Stimulated activated CD4-positive, alpha-beta T cell treated with anti-CD3 and anti-CD28 coated beads, Interleukin-4, amount 100 ng/mL, for 48 hours (primary cell): ENCODE measurements at places on chromosomes 2 and 18.

GRCh38 chr18:21315741-21316197 lies 73.7 kb downstream of the GREB1L start:
- no peak for DNase-seq

DNA sequence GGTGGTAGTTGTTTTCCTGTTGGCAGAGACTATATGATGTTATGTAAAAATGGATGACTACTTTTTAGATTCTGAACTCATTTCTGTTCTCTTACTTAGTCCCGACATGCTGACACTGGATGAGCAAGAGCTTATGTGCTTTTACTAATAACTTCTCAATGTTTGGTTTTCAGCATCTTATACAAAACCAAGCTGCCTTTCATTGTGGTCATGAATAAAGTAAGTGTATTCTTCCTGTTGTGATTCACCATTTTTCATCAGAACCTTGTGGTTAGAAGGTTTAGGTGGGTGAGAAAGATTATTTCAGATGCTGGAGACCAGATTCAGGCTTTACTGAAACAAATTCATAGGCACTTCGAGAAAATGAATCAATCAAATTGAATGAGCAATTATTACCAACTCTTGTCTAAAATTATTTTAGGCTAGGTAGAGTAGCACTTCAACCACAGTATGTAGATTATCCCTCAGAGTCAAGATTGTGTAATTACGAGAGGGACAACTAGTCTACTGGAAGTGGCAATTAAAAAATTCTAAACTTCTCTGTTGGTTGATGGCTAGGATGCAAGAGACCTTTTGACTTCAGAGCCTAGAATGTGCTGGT lies 9.3 kb downstream of the GPN1 start:
- DNase-seq: no peak

- DNase-seq: no peak
Measured at GRCh38 chr2:170253721-170254230, 75.8 kb downstream of the MYO3B start.

DNA sequence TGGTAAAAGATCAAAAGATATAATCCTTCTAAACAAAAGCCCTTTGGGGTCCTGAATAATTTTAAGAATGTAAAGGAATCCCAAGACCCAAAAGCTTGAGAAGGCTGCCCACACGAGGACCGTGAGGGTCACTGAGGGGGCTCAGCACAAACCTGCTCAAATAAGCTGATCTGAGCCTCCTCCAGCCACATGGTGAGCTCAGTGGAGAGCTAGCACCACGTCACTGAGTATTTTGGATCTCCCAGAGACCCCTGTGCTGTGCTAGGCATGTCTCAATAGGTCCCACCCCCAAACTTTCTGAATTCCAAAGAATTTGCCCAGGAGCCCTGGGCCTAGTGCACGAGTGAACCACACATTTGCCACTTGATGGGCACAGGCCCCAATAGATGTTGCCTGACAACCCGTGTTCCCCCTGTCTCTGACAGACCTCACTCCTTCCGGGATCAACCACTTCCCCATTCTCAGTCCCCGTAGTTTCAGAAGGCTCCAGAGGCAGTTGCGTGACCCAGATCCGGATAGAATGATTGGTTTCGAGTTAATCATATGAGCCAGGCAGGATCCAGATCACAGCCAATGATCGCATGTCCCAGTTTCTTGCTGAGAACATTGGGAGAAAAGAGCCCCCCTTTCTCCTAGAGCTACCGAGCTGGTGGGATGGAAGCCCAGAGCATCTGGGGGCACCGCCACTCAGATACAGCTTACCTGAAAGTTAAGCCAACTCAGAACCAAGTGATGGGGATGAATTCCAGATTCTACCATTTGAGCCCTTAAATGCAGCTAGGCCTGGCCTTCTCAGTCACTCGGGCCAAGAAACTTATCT lies 203.8 kb downstream of the TNS1 start:
- no peak for DNase-seq

DNA sequence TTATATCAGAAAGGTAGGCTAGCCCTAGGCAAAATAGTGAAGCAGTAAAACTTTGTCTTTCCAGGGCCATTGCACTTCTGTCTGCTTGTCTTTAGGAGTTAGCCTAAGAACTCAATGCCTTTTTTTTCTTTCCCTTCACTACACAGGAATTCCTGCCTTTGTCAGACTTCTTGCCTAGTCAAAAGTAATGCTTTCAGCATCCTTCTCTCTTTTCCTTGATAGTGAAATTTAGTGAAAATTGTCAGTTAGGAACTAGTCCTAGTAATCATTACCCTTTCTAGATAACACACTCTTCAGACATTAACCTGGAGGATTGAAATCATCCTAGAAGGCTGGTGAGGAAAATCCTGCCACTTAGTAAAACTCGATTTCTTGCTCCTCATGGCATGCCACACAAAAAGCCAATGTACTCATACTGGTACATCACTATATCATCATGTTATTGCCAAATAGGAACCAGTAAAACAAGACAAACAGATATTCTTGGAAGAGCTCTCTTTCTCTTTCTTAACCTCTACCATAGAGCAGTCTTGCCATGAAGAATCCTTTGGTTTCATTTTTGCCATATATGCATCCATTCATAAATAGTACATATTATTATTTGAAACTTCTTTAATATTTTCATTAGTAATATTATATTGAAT lies 320.5 kb downstream of the CTNNA2 start:
- DNase-seq: no peak

DNA sequence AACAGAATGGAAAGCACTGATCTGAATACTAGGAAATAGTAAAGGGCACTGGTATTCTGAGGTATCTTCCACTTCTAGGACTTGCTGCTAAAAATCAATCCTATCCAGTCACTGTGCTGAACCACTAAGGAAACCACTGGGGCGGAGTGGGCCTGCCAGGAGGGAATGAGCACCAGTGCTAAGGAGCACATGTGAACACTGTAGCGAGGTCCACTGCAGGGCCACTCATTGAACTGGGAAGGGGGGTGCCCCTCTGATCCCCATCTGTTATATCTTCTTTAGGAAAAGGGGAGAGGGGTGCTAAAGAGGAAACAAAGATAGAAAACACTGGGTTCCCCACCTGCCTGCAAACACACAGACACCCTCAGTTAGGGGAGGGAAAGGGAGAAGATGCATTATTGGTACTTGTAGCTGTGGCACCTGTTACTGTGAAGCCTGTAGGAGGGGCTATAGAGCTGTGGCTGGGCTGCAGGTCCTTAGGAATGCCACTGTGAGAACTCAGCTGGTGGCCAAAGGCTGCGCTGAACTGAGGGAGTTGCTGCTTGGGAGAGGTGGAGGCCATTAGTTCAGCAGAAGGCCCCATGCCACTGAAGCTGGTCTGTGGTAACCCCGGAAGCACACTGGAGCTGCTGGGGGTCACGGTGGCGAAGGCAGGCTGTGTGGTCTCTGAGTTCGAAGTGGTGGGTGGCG lies 81.8 kb downstream of the INO80D start:
- DNase-seq: peak; percentile 7

DNA sequence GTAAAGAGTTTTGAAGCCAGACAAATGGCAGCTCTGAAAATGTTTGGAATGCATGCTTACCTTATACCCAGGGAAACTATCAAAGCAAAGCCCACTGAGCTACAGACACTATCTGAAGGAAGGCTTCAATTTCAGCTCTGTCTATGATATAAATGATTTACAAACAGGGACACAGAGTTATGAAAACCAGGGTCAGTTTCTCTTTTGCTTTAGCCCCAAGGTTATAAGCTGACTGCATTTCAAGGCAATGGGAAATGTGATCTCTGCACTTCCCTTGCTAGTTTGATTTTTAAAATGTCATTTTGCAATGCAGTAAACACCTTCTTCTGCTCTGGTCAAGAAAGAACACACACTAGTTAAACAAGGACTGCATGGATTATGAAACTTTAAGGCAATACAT lies 65.2 kb upstream of the CCDC195 start:
- DNase-seq: no peak

DNA sequence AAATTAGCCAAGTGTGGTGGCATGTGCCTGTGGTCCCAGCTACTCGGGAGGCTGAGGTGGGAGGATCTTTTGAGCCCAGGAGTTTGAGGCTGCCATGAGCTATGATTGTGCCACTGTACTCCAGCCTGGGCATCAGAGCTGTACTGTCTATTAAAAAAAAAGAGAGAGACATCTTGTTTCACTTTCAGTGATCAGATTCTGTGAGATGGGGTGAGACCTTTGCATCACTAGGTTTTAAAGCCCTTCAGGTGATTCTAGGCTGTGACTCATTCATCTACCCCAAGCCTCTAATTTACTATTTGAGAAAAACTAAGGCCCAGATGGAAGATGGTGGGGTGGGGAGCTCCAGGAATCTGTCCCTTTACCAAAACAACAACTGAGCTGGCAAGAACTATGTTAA lies 7.1 kb downstream of the C2orf92 start:
- DNase-seq: no peak

- DNase-seq: no peak
Measured at GRCh38 chr2:202066875-202067274, 6.2 kb upstream of the KIAA2012 start.

DNA sequence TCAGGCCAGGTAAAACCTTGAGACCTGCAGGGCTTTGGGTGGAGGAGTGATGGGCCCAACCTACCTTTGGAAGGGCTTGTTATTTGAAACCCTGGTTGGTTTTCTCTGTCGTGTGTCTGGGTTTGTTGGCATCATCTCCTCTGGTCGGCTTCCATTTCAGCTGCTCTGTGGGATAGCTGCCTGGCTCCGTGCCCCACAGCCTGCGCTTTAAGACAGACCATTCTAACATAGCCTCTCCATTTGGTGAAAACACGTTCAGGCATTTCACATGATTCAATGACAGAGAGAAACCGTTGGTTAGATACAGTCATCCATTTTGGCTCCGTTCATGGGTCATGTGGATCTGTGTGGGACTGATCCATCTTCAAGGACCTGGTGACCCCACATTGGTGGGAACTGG lies 37.0 kb upstream of the LYPD6B start:
- DNase-seq: no peak

DNA sequence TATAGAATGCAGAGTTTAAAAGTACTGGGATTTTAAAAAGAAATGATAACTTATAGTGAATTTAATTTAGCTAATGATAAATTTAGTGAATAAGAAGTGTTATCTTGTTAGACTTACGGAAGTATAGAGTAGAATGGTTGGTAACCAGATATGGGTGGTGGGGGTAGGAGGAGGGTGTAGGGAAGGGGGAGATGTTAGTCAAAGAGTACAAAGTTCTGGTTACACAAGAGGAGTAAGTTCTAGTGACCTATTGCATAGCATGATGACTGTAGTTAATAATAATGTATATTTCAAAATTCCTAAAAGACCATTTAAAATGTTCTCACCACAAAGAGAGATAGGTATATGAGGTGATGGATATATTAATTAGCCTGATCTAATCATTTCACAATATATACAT lies 184.8 kb upstream of the STON1 start:
- no peak for DNase-seq

- no peak for DNase-seq
Measured at GRCh38 chr18:41751161-41751560, 203.9 kb upstream of the PIK3C3 start.

DNA sequence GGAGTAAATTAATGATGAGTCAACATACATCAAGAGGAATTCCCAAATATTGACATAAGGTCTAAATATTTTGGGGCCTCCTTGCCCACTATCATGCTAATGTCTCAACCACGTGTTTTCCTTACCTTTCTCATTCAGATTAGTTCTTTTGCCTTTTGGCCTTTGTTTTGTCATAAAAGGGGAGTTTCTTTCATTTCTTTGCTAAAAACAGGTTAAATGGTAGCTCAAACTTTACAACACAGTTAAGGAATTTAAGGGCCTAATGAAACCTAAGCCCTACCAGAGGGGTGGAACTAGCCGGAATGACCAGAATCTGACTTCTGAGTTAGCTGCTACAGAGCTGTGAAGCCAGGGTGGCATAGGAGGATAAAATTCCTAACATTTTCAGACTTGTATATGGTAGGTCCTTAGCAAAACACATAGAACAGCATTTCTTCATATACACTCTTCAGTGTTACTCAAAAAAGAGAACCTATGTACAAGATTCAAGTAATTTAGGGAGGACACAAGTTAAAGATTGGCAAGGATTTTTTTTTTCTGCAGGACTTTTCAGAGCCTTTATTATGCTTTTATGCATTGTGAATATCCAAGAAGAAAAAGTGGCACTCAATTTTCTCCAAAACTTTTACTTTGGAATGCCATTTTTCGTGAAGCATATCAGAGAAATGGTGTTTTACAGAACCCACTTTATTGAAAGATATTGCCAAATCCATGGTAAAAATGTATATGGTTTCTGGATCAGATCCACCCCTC lies 633.1 kb downstream of the ARHGAP15 start:
- no peak for DNase-seq

DNA sequence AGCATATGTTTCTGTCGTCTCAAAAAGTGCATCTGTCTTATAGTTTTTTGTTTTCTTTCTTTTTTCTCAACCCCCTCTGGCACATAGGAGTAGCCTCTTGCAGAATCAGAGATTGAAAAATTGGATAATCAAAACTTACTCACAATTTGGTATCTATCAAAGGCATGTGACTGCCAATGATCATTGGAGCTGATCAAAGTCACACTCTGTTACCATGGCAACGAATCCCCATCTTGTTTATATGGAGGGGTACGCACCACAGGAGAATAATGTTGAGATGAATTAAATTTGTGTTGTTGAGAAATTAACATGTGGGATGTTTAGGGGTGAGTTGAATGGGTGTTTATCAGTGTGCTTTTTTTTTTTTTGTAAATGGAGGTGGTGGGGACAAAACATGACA lies 458.3 kb upstream of the FANCL start:
- DNase-seq: no peak

GRCh38 chr2:53508667-53509066 lies 258.9 kb upstream of the CHAC2 start:
- no peak for DNase-seq

DNA sequence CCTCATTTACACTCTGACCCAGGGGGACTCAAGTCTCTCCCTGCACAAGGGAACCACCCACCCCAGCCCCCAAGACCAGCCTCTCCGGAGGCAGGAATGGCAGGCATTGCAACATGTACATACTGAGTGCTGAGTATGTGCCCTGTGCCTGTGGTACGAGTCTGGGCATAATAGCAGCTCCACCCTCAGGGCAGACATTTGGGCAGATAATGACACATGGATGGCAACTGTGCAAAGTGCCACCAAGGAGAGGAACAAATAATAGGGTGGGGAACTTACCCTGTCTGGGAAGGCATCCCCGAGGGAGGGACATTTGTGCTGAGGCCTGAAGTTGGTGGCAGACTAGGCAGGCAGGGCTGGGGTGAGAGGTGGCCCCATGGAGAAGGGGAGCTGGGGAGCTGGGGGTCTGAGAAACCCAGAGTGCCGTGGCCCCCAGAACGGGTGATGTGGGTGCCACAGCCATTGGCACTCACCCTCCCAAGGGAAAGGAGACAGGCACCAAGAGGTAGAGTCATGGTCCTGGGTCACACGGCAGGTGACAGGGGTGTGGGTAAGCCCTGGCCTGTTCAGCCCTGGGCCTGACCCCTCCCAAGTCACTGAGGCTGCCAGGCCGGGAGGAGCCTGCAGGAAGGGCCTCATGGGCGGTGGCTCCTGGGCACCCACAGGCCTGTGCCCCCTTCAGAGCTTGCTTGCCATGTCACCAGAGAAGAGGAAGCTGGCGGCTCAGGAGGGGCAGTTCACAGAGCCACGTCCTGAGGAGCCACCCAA lies 15.7 kb upstream of the GPR17 start:
- no peak for DNase-seq

GRCh38 chr2:62192811-62193210 lies 3.1 kb upstream of the B3GNT2 start:
- no peak for DNase-seq
